Memory B cell (primary cell): ENCODE measurements at places on chromosomes 7 and 10.

- peaks cover 22% of the 10 kb centered on the region for H3K27me3 ChIP-seq
- H3K36me3 ChIP-seq: no peaks in the 10 kb centered on the region
- peaks cover 10% of the 10 kb centered on the region for H3K4me1 ChIP-seq
- no peak for DNase-seq
- H3K27ac ChIP-seq: no peak overlapping the region
Observed at GRCh38 chr10:103540722-103541121, 47.2 kb downstream of the NEURL1 start.

DNA sequence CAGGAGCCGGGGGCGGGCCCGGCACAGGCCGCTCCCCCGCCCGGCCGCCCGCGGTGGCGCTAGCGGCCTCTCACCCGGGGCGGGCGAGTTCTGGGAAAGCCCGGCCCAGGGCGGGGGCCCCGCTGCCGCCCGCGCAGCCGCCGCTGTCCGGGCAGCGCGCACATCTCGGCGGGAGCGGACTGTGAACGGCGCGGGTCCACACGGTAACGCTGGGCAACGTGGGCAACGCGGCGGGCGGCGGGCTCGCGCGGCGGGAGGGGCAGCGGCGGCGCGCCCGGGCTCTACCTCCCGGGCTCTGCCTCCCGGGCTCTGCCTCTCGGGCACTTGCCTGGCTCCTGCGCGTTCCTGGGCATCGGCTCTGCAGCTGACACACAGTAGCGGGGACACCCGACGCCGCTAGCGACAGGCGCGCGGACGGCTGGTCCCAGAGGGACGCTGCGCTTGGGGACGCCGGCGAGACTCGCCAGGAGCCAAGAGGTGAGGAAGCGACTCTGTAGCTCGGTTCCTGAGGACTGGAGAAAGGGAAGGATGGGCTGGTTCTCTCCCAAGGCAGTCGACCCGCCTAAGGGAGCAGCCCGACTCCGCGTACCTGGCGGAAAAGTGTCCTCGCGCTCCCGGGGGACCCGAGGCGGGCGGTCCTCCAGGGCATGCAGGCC is at the start of gene PLCE1:
PLCE1 (plus strand) TSS at position 150 of the 656 bp plus-strand sequence. CDS start 37,116 bp downstream, outside the sequence.
- no peak for DNase-seq
- peaks cover 21% of the 10 kb centered on the region for H3K27me3 ChIP-seq
- no peaks in the 10 kb centered on the region for H3K36me3 ChIP-seq
- peaks cover 3% of the 10 kb centered on the region for H3K4me1 ChIP-seq
- peak within 1 kb of the TSS; percentile 61 for H3K4me3 ChIP-seq
- H3K27ac ChIP-seq: no peak within 1 kb of the TSS

- no peak overlapping the region for H3K27ac ChIP-seq
- no peak for DNase-seq
- H3K4me3 ChIP-seq: no peak overlapping the region
- H3K27me3 ChIP-seq: no peaks in the 10 kb centered on the region
- H3K4me1 ChIP-seq: no peaks in the 10 kb centered on the region
- H3K36me3 ChIP-seq: no peaks in the 10 kb centered on the region
Observed at GRCh38 chr7:153473185-153473584, 579.0 kb upstream of the DPP6 start.

DNA sequence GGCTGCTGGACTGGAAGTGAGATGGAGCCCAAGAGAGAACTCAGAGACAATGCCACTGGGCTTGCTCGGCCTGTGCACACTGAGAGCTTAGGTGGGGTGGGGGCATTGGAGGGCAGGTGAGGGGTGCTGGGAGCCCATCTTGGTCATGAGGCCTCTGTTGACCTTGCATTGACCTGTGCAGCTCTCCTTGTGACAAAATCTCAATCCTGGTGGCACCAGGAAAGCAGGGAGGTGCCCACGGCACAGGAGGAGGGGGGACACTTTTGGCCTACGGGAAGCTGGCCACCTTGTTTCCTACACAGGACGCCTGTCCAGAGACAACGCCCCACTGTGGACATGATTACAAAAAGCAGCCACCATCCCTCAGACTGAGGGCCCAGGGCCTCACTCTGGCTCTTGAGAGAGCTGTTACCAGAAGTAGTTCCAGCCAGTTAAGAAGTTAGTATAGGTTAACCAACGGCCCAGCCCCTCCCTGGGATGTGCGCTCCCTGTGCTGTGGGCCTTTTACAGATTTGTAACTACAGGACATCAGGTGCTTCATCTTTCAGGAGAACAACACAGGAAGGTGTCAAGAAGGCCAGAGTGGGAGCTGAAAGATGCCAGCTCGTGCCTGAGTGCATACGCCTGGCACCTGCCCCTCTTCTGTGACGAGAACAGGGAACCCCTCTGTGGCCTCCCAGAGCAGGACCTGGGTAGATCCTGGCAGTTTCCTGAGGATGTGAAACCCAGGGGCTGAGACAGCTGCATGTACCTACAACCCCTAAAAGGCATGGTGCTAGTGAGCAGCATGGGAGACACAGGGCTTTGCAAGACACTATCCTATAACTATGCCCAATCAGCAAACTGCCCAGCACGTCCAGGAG is 10.3 kb downstream of the PKD1L1 start:
- peak overlapping the region; percentile 46 for H3K27ac ChIP-seq
- H3K27me3 ChIP-seq: peaks cover 2% of the 10 kb centered on the region
- peaks cover 22% of the 10 kb centered on the region for H3K4me1 ChIP-seq
- H3K36me3 ChIP-seq: no peaks in the 10 kb centered on the region
- peak; percentile 32 for DNase-seq

GRCh38 chr10:17802350-17802749 is 6.8 kb upstream of the MRC1 start:
- H3K36me3 ChIP-seq: no peaks in the 10 kb centered on the region
- DNase-seq: no peak
- H3K27ac ChIP-seq: no peak overlapping the region
- peaks cover 3% of the 10 kb centered on the region for H3K4me1 ChIP-seq
- no peak overlapping the region for H3K4me3 ChIP-seq

GRCh38 chr7:43844257-43844656 is 25.1 kb downstream of the MRPS24 start:
- H3K27ac ChIP-seq: no peak overlapping the region
- H3K4me3 ChIP-seq: no peak overlapping the region
- H3K4me1 ChIP-seq: no peaks in the 10 kb centered on the region
- H3K36me3 ChIP-seq: no peaks in the 10 kb centered on the region

- no peak for DNase-seq
- no peak overlapping the region for H3K4me3 ChIP-seq
- no peak overlapping the region for H3K27ac ChIP-seq
- H3K4me1 ChIP-seq: no peaks in the 10 kb centered on the region
Observed at GRCh38 chr10:15605740-15606369, 113.9 kb downstream of the ITGA8 start.

- peaks cover 12% of the 10 kb centered on the region for H3K4me1 ChIP-seq
- peak overlapping the region; percentile 32 for H3K27ac ChIP-seq
- DNase-seq: no peak
- H3K27me3 ChIP-seq: no peaks in the 10 kb centered on the region
- no peak overlapping the region for H3K4me3 ChIP-seq
Observed at GRCh38 chr10:103457176-103457712, 1.5 kb downstream of the CALHM1 start.

DNA sequence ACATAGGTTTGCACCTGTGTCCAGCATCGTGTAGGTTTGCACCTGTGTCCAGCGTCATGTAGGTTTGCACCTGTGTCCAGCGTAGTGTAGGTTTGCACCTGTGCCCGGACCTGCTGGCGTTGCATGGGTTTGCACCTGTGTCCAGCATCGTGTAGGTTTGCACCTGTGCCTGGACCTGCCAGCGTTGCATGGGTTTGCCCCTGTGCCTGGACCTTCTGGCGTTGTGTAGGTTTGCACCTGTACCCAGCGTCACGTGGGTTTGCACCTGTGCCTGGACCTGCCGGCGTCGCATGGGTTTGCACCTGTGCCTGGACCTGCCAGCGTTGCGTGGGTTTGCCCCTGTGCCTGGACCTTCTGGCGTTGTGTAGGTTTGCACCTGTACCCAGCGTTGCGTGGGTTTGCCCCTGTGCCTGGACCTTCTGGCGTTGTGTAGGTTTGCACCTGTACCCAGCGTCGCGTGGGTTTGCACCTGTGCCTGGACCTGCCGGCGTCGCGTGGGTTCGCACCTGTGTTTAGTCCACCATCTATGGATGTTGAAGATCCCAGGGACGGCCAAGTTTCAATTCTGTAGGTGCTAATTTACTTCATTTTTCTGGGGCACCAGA is 158.0 kb downstream of the WDR37 start:
- no peak overlapping the region for H3K4me3 ChIP-seq
- no peak for DNase-seq
- no peaks in the 10 kb centered on the region for H3K4me1 ChIP-seq

GRCh38 chr7:120733143-120733542 is 124.8 kb downstream of the TSPAN12 start:
- no peaks in the 10 kb centered on the region for H3K36me3 ChIP-seq
- H3K4me3 ChIP-seq: no peak overlapping the region
- H3K4me1 ChIP-seq: no peaks in the 10 kb centered on the region
- no peak overlapping the region for H3K27ac ChIP-seq
- peaks cover 5% of the 10 kb centered on the region for H3K27me3 ChIP-seq

- no peaks in the 10 kb centered on the region for H3K36me3 ChIP-seq
- H3K4me1 ChIP-seq: no peaks in the 10 kb centered on the region
- H3K27me3 ChIP-seq: no peaks in the 10 kb centered on the region
- H3K27ac ChIP-seq: no peak overlapping the region
- no peak overlapping the region for H3K4me3 ChIP-seq
- DNase-seq: no peak
Observed at GRCh38 chr7:137209151-137209817, 134.2 kb downstream of the PTN start.

DNA sequence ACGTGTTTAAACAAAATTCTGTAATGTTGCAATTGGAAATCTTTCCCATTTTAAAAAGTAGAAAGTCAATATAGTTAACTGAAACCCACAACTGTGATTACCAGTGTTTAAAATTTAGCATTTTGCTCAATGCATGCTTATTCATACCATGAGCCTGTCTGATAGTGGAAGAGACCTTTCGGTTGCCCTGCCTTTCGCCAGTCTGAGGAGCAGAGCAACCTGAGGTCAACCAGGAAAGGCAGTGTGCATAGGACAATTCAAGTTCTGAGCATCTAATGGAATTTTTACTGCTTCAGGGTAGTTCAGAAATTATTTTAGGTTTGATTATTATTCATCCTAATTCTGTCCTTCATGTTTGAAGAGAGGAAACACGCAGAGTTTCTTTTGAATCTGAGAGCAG is 100.8 kb downstream of the CUBN start:
- H3K27me3 ChIP-seq: peaks cover 5% of the 10 kb centered on the region
- peaks cover 19% of the 10 kb centered on the region for H3K4me1 ChIP-seq
- H3K27ac ChIP-seq: no peak overlapping the region
- H3K4me3 ChIP-seq: no peak overlapping the region

DNA sequence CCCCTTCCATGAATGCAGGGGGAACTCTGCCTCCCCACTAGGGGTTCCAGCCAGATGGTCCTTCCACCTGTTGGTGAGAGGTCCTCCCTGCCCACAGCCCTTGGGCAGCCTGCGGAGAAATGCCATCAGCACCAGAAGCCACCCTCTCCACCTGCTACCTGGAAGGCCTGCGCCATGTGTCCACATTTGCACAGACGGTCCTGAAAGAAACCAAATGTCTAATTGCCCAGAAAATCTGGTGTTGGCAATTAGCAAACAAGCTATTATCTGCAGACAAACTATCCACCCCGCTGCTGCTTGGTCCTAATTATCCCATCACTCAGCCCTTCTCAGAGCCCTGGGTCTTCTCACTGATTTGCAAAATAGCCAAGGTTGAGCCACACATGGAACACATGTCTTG is 32.3 kb downstream of the HSPA12A start:
- H3K27me3 ChIP-seq: peaks cover 2% of the 10 kb centered on the region
- DNase-seq: no peak
- no peak overlapping the region for H3K4me3 ChIP-seq
- no peak overlapping the region for H3K27ac ChIP-seq
- H3K4me1 ChIP-seq: no peaks in the 10 kb centered on the region

DNA sequence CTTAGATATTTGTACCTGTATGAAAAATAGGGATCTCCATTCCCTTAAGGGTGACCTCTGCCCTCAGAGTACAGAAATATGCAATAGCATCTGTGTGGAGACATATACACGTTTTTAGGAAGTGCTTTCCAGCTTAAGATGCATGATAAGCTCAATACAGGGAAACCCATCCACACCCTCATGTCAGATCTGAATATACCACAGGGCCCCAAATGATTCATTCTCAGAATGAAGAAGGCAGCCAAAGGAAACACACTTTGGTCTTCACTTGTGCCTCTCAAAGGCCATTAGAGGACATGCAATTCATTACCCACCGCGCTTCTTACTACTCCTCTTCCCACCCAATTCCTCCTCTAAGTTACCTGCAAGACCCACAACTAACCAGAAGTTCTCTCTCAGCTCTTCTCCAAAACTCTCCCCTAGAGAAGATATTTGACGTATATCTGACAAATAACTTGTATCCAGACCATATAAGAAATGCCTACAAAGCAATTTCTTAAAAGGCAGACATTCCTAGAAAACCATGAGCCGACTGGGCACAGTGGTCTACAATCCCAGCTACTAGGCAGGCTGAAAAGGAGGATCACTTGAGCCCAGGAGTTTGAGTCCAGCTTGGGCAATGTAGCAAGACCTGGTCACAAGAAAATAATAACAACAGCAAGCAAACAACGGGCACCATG is 103.0 kb downstream of the OAT start:
- no peak for DNase-seq
- no peak overlapping the region for H3K27ac ChIP-seq
- H3K36me3 ChIP-seq: peaks cover 2% of the 10 kb centered on the region
- H3K27me3 ChIP-seq: peaks cover 6% of the 10 kb centered on the region

GRCh38 chr7:18320422-18320821 is 175.1 kb upstream of the HDAC9 start:
- DNase-seq: no peak
- peaks cover 2% of the 10 kb centered on the region for H3K4me1 ChIP-seq
- no peaks in the 10 kb centered on the region for H3K27me3 ChIP-seq
- H3K27ac ChIP-seq: no peak overlapping the region
- H3K36me3 ChIP-seq: no peaks in the 10 kb centered on the region
- no peak overlapping the region for H3K4me3 ChIP-seq

GRCh38 chr10:78658645-78659597 is 409.8 kb upstream of the ZMIZ1 start:
- no peak for DNase-seq
- peaks cover 7% of the 10 kb centered on the region for H3K4me1 ChIP-seq

- no peak overlapping the region for H3K4me3 ChIP-seq
- DNase-seq: no peak
- no peaks in the 10 kb centered on the region for H3K4me1 ChIP-seq
- H3K36me3 ChIP-seq: peaks cover 3% of the 10 kb centered on the region
Observed at GRCh38 chr7:68914006-68914405, 684.3 kb upstream of the AUTS2 start.

DNA sequence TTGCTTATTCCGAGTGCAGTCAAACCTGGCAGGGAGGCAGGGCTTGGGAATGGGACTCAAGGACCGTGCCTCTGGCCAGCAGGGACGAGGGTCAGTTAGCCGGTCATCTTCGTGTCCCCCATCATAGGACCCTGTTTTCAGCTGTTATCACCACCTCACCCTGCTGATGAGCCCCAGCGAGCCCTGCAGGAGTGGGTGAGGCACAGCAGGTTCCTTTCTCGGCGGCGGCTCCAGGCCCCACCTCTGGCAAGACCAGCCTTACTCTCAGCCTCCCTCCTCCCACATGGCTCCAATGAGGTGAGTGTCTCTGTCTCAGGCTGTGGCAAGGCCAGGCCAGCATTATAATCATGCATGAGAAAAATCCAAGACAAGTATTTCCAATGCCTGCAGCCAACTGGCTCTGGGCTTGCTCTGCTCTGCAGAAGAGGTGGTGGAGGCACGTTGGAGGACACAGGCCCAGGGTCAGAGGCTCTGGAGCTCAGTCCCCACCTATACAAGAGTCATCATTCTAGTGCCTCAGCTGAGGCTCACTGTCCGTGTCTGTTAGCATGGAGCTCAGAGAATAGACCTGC is 15.7 kb downstream of the PKD1L1 start:
- peaks cover 2% of the 10 kb centered on the region for H3K36me3 ChIP-seq
- peaks cover 20% of the 10 kb centered on the region for H3K4me1 ChIP-seq
- no peak for DNase-seq
- H3K27ac ChIP-seq: no peak overlapping the region
- H3K4me3 ChIP-seq: no peak overlapping the region
- peaks cover 11% of the 10 kb centered on the region for H3K27me3 ChIP-seq
